ENCODE measurements at places on chromosomes 12 and 14. TPM values are rescaled to one million over a fixed set of nuclear protein-coding genes. Genes with fewer than 3 reads are reported as not detected.

DNA sequence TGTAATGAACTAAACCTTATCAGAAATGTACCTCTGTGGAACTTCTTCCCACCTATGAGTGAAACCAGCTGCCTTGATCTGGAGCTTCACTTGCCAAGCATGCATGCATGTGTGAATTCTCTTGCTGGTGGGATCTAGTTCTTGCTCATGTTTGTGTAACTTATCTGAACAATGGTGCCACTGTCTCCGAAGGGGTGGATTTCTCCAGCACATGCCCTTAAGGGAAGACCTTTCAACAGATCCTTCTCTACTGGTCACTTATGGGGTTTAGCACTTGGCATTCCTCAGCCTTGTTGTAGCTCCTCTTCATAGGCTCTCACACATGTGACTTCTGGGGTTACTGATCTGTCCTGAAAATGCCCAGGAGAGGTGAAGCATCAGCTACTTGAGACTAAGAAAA, 25.0 kb downstream of the SMOC1 start:
- ATAC-seq: no peak

- no peak for ATAC-seq
Measured at GRCh38 chr12:15886372-15887042, 4.3 kb downstream of the STRAP start.

GRCh38 chr12:67786086-67786485, 137.5 kb downstream of the DYRK2 start:
- no peak for ATAC-seq

- ATAC-seq: no peak
Measured at GRCh38 chr14:26113911-26114640, 483.8 kb downstream of the NOVA1 start.

DNA sequence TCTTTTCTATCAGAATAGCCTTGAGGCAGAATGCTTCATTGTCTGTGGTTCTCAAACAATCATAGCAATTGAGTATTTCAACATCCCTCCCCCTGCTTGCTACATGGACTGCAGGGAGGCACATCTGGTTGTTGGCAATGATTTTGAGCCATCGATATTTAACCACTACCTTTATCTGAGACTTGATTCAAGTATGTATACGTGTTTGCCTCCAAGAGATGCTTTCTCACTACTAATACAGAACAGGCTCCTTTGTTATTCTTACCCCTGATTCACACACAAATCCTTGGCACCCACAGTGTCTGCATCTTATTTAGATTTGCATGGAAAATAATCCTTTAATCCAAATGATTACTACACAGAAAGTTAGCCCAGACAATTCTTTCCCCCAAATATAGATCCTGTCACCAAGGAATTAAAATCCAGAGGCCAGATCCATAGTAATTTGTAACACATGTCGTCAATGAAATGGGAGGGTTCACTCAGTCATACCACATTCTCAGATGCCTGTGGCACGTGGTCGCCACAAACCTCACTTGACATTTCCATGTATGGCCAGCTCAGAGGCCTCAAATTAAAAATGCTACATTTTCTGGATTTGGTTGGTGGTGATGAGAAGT, 199.3 kb downstream of the ITPR2 start:
- ATAC-seq: no peak

DNA sequence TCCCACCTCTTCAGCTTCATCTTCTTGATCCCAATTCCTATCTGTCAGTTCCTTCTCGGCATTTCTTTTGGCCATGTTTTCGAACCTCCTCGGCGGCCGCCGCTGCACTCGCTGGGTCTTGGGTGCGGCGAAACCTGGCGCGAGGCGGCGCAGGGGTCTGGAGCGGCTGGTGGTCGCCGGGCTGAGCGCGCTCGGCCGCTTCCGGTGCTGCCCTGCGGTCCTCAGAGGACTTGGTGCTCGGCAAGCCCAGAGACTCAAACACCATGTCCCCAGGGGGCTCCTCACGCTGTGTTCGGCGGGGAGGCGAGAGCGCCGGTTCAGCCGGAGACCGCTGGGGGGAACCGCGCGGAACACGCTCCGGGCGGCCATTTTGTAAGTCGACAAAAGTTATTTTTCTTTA, 51.8 kb downstream of the PPP1R36 start:
- ATAC-seq: no peak

DNA sequence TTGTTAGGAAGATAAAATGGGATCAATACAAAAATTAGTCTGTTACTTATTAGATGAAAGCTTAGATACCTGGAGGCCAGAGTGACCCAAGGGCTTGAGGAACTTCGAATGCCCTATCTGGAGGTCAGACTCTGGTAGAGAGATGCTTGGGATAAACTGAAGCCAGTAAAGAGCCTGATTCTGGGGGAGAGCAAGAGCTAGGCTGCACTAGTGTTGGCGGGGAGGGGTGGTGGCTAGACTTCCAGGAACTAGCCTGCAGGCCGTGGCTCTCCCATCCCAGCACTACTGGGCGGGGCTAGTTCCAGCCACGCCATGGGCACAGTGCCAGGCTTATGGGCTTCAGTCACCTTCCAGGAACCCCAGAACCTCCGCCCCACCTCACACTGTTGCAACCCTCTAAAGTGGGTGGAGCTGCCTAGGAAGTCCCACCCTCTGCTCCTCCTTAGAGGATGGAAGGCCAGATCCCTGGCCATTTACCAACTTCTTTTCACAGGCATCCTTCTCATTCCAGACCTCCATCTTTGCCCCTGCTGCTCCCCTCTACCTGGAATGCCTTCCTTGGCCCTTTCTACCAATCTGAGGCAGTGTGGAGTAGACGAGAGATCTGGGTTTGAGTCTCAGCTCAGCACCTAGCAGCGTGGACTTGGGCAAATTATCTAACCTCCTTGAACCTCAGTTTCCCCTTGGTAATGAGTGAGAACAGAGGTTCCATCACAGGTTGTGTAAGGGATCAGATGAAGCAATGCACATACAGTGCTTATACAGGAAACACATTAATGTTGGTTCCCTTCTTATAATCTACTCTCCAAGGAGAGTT, 6.3 kb upstream of the NFE2 start:
- peak; percentile 79 for ATAC-seq

The POTEM gene
- total RNA-seq: not detected

All from activated T-helper 17 cell treated with anti-CD3 and anti-CD28 coated beads, Interleukin-2, amount 50 U/mL, for 72 hours (primary cell).